ENCODE measurements at places on chromosomes 1 and 21.

DNA sequence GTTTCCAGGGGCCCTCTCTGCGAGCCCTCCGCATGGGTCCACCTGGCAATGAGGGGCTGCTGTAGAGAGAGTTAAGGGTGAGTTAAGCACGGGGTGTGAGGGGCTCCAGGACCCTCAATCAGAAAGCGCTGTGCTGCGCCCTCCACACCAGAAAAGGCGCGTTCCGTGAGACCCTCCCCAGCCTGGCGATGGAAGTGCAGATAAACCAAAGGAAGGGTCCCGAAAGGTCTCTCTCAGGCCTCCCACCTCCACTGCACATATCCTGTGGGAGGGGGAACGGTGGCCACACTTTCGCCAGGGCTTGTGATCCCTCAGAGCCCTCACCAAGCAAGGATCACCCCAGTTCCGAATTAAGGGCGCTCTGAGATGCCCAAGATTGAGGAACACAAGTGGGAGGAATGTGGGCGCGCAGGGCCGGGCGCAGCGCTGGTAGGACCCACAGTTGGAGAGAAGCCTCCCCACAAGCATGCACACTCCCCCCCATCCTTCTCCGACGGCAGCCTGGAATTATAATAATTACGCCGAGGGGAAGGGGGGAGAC, 1.1 kb downstream of the WNT3A start:
- DNase-seq: no peak

DNA sequence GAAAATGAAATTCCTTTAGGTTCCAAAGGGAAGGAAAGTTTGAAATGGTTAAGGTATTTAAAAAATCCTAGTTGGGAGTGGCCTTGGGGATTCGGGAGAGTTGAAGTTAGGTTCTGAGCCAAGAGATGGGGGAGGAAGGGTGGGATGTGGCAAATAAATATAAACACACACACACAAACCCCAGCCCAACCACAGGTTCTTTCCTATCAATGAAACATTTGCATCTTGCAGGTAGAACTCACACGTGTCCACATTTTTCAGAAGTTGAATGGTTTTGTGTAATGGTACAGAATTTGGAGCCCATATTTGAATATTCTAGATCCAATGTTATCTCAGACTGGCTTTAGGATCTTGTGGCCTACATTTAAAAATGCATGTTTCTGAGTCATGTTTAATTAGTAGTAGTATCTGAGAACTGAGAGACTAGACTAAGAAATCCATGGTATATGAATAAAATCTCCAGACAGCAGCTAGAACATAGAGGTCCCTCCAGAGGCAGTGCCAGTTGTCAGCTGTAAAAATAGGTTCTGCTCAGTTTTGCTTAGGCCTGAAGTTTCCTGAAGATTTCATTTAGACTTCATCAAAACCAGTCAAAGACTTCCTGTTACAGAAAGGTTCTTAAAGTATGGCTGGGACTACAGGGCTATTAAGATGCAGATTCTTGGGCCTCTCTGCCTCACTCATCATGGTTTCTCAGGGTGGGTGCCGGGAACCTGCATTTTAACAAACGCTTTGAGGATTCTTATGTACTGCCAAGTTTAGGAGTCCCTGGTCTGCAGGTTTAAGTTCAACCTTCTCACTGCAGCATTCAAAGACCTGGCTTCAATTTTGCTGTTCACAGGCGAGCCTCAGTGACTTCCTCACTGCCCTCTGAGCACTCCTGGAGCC, 21.3 kb downstream of the RUNX1 start:
- DNase-seq: no peak

DNA sequence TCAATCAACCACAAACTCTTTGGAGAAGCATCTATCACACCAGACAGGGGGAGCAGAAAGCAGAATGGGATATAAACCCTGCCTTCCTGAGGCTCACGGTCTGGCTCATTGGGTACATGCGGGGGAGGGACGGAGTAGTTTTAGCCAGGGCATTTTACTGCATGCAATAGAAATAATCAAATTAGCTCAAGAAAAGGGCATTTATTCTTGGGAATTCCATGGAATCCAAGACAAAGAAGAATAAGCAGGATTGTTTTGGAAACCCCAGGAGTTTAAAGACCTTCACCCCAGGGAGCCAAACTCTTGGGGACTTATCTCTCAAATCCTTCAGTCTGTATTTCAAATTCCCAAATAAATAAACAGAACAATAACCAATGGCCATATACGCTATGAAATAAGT, 5.2 kb upstream of the KAZN start:
- DNase-seq: no peak

DNA sequence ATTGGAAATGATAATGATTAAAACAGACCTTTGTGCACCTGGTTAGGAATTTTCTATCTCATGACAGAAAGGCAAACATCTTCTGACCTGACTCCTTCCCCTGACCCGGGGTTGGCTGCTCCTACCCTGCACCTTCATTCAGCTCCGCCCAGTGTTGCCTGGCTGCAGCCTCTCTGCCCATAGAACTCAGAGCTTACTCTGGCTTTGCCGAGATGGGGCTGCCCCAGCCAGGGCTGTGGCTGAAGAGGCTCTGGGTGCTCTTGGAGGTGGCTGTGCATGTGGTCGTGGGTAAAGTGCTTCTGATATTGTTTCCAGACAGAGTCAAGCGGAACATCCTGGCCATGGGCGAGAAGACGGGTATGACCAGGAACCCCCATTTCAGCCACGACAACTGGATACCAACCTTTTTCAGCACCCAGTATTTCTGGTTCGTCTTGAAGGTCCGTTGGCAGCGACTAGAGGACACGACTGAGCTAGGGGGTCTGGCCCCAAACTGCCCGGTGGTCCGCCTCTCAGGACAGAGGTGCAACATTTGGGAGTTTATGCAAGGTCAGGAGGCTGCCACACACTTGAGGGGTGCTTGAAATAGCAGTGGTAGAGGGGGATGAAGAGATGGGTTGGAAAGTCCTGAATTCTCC, at the start of gene DIO1:
Gene DIO1 (plus strand): TSS at position 189 of the 638 bp plus-strand sequence. CDS start 24 bp downstream, at position 213.
- no peak for DNase-seq

GRCh38 chr1:212607913-212608391, 609 bp upstream of the ATF3 start:
- no peak for DNase-seq

DNA sequence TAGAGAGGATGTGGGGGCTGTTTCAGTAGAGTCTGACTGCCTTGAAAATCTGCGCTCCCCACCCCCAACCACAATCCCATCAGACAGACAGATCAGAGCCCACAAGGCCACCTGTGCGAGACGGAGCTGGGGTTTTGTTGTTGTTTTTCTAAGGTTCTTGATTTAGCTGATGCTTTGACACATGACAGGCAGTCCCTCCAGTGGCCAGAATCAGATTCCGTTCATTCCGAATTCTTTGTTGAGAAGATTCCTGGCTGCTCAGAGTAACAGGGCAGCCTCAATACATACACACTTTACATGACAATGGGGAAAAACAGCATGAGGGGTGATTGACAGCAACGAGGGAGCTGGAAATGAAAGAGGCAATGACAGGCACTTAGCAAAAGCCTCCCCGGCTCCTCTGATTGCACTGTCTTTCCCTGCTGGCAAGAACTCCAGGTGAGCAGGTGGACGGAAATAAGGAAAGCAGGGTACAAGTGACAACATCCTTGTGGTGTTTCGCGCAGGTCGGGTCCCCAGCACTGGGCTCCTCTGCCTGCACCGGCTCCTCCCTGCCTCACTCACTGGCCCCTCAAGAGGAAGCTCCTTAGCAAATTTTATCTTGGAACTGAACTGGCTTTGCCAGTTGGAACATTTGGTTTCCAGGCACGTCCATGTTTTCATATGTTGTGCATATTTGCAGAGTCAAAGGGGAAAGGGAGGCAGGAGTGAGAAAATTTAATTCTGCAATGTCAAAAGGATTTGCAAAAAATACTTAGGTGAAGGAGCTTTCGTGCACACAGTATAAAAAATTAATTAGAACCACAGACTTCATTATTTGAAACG, 148.7 kb downstream of the PGBD5 start:
- no peak for DNase-seq

- no peak for DNase-seq
These were observed 83.0 kb upstream of the GADD45A start for GRCh38 chr1:67601955-67602354.

DNA sequence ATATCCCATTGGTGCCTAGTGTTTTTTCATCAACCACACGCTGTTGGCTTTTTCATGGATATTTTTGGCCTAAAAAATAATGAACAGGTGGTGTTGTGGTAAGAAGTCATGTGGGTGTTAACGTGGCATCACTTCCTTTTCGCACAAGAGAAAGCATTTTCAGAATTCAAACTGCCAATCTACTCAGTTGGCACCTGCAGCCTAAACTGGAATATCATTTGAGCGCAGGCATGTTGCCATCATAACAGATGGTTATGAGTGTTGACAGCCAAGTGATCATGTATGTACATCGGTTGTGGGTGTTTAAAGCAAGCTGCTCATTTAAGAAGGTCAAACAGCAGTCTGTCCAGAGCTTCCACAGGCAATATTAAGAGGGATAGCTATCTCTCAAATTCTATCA, 1963.0 kb downstream of the NCAM2 start:
- DNase-seq: no peak

DNA sequence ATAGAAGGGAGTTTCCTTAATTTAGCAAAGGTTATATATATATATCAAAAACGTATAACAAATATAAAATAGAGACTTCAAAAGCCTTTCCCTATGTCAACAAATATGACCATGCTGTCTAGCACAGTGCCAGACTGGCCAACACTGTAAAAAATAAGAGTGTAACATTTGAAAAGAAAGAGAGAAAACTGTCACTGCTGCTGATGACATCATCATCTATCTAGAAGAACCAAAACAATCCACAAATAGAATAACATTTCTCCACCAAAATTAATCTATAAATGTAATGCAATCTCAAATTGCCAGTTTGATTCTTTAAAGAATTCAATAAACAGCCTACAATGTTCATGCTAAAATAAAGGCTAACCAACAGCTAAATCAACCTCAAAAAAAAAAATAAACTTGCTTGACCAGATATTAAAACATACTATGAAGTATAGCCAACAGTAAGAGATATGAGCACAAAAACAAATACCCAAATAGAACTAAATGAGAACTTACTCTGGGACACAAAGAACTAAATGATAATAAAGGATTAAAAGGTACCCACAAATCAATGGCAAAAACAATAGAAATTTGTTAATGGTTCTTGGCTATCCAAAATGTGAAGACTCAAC, 50.2 kb downstream of the ENAH start:
- peak; percentile 40 for DNase-seq

DNA sequence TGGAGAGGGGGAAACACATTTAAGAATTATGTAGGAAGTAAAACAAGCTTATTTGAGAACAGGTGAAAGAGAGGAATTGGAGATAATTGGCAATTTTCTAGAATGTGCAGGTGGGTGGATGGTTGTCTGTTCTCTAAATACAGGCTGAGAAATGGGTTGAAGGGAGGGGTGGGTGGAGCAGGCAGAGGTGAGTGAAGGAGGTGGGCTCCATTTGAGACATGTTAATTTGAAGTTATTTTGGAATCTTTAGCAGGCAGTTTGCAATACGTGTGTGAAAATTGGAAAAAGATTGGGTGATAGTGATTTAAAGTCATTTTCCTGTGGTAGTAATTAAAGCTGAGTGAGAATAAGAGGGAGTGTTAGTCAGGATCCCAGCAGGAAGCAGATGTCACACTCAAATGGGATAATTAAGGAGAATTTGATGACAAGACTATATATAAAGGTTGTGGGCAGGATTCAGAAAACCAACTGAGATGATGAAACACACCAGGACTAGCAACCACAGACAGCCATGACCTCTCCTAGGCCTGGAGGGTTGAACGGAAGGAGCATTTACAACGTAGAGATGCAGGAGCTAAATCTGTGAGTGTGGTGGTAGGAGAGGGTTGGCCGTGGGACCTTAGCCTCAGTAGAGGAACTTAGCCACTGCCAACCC, 40.6 kb downstream of the CHRM3 start:
- DNase-seq: no peak

- no peak for DNase-seq
These were observed 38.2 kb downstream of the ALG14 start for GRCh38 chr1:95034506-95034905.

- no peak for DNase-seq
These were observed 19.4 kb downstream of the VPS13D start for GRCh38 chr1:12249181-12249580.

DNA sequence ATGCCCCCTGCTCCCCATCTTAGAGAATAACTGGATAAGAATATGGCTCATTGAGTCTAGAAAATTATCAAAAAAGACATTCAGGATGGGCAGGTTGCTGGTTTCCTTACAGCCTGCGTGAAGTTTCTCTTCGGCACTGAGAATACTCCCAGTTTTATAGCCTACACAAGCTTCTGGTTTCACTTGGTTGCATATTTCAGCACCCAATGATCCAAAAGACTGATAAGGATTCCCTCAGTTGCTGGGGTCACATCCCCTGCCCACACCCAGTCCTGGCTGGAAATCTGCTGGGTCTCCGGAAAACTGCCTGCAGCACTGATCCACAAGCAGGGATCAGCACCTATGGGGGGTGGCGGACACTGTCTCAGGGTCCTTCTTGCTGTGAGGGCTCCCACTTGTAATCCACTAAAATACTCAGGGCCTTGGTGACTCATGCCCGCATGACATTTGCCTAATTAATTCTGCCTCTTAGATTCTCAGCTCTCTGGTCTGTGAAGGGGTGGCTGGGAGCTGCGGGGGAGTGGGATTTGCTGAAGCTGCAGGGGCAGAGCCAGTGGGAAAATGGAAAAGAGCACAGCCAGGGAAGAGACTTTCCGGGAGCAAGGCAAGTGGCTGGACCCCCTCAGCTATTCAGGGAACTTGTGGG, 142.5 kb downstream of the ZNF648 start:
- DNase-seq: no peak

DNA sequence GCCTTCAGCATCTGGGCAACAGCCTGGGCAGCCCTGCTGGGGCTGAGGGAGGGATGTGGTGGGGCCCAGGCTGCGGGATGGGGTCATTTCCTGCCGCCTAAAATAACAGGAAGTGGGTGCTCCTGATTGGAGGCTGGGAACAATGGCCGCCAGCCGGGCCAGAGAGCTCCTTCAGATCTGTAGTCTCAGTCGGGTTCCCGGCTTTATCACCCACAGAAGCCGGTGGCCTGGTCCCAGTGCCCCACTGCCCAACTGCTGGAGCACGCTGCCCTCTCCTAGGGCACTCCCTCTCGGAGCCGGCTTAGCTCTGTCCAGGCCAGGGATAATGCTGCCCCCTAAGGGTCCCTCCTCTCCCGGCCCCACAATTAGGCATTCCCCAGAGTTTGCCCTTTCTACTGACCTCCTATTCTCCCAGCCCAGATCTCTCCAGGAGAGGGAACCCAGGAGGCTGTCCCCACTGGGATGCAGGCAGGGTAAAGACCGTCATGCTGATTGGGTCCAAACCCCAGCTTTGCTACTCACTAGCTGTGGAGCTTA, 5.1 kb downstream of the MAP7D1 start:
- DNase-seq: peak; percentile 87

- no peak for DNase-seq
These were observed 45.5 kb downstream of the TOR1AIP2 start for GRCh38 chr1:179831852-179832699.

GRCh38 chr1:40553017-40553416, 21.6 kb downstream of the ZNF684 start:
- DNase-seq: no peak

GRCh38 chr1:61253912-61254633, 171.7 kb downstream of the NFIA start:
- DNase-seq: no peak

GRCh38 chr1:4684864-4685522, 30.6 kb downstream of the AJAP1 start:
- no peak for DNase-seq

Data from dermis blood vessel endothelial cell (primary cell).